ENCODE measurements at places on chromosomes 2 and 18.

DNA sequence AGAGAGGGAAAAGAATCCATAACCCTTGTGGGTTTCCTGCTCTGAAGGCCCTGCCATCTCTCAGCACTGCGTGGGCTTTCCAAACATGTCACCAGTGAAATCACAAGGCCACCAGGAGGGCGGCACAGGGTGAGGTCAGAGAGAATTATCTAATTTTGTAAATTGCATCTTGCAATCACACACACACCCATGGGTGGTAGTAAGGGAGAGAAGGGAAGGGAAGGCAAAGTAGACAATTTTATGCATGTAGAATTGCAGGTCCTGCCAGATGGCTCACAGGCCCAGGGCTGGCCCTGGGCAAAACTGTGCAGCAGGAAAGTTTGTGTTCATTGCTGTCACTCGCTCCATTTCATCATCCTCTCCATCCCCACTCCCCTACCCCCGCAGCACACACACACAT lies 21.0 kb upstream of the ZBTB7C start:
- no peak overlapping the region for H3K27ac ChIP-seq
- no peaks in the 10 kb centered on the region for H3K27me3 ChIP-seq
- H3K4me3 ChIP-seq: no peak overlapping the region
- no peak for DNase-seq

GRCh38 chr18:13420969-13421686 lies 202.6 kb downstream of the LDLRAD4 start:
- no peak for DNase-seq
- H3K4me3 ChIP-seq: no peak overlapping the region
- H3K27me3 ChIP-seq: no peaks in the 10 kb centered on the region
- no peak overlapping the region for H3K27ac ChIP-seq

DNA sequence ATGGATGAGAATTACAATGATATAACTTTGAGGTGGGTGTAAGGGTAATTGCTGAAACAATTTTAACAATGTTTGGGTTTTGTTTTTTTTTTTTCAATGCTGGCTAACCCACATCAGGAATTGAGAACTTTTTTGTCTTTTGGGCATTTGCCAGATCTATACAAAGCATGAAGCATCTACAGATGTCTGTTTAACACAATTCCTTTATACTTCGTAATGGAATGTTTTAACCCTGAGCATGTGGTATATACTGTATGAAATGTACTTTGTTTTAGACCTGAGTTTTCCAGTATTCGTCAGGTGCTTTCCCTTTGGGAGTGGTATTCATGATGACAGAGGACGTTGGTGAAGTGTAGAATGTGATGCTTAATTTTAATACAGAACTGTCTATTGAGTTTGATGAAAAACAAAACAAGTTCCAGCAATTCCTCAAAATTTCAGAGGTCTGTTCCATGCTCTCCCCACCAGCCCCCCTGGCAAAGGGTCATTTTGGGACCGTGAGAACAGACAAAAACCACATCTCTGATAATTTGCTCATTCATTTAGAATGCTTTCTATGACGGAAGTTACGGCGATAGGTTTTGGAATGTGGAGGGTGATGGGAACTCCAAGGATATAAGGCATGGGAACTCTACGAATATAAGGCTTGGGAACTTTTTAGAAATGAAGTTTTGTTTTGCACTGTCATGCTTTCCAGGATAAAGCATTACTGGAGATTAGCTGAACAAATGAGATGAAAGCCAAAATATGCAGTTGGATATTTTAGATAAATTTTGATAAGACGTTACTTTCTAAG lies 14.1 kb downstream of the LIMS1 start:
- no peaks in the 10 kb centered on the region for H3K36me3 ChIP-seq
- H3K27ac ChIP-seq: no peak overlapping the region
- H3K4me3 ChIP-seq: no peak overlapping the region
- H3K4me1 ChIP-seq: no peaks in the 10 kb centered on the region

- H3K27me3 ChIP-seq: no peaks in the 10 kb centered on the region
- no peak overlapping the region for H3K4me3 ChIP-seq
- H3K4me1 ChIP-seq: no peaks in the 10 kb centered on the region
- H3K27ac ChIP-seq: no peak overlapping the region
- no peak for DNase-seq
Measured at GRCh38 chr2:76316691-76317090, 606.0 kb upstream of the GCFC2 start.

DNA sequence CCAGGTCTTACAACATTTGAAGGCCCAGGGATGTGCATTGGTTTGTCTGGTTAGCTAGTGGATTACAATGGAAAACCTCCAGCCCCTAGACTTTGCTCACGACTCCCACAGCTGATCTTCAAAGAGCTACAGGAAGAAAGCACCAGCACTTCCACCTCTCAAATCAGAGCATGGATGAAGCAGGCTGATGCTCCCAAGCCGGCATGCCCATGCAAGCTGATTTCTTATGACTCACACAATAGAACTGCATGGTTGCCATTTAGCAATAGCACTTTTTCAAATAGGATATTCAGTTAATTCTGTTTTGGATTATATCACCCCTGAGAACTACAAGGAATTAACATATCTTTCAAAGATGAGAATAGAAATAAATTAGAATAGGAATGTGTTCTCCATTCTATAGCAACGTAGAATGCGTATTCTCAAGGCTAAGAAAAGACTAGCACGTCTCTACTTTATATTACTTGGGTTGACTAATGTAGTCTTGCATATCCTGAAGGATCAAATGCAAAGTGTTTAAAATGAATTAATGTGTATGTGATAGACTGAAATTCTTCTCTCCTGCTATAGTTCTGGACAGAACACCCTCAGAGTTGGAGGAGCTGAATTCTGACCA lies 292.4 kb downstream of the TRIB2 start:
- no peak overlapping the region for H3K4me3 ChIP-seq
- H3K36me3 ChIP-seq: no peaks in the 10 kb centered on the region
- H3K27me3 ChIP-seq: peaks cover 5% of the 10 kb centered on the region
- H3K4me1 ChIP-seq: peaks cover 5% of the 10 kb centered on the region

DNA sequence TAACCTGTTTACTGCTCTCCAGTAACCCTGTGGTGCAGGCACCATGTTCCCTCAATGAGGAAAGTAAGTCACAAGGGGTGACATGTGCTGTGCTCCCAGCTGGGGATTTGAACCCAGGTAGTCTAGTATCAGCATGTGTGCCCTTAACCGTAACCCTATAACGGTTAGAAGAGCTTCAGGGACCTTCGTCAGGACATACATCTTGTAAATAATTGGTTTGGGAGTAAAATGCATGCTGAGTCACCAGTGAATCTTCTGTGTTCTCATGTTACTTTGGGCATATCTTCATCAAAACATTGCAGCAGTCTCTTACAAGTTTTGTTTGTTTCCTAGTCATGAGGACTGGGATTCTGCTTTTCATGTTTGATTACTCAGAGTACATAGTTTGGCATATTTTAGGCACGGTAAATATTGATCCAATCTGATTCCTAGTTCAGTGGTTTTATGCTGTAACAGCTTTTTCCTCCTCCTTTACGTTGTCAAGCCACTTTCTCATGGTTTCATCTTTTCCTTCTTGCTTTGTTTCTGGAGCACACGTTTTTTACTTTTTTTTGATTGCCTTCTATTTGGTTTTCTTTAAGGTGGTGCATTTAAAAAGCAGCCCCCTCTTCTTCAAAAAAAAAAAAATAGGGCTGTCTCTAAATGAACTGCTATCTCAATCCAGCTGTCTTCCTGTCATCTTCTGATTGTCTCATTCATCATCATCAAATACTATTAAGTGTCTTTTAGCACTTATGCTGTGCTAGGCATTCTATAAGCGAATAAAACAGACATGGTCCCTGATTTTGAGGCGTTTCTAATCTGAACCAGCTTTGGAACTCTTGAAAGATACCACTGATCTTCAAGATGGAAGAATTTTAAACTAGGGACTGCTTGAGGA lies 50.4 kb downstream of the CLIP4 start:
- H3K4me3 ChIP-seq: no peak overlapping the region
- H3K4me1 ChIP-seq: no peaks in the 10 kb centered on the region
- H3K27ac ChIP-seq: no peak overlapping the region
- no peak for DNase-seq

GRCh38 chr2:170255971-170256370 lies 78.0 kb downstream of the MYO3B start:
- no peaks in the 10 kb centered on the region for H3K36me3 ChIP-seq
- DNase-seq: no peak
- no peak overlapping the region for H3K27ac ChIP-seq
- H3K4me1 ChIP-seq: no peaks in the 10 kb centered on the region

Data from CD4-positive, alpha-beta memory T cell (primary cell).